Ureter (tissue), 1 donor: ENCODE measurements at places on chromosomes 4 and X.

DNA sequence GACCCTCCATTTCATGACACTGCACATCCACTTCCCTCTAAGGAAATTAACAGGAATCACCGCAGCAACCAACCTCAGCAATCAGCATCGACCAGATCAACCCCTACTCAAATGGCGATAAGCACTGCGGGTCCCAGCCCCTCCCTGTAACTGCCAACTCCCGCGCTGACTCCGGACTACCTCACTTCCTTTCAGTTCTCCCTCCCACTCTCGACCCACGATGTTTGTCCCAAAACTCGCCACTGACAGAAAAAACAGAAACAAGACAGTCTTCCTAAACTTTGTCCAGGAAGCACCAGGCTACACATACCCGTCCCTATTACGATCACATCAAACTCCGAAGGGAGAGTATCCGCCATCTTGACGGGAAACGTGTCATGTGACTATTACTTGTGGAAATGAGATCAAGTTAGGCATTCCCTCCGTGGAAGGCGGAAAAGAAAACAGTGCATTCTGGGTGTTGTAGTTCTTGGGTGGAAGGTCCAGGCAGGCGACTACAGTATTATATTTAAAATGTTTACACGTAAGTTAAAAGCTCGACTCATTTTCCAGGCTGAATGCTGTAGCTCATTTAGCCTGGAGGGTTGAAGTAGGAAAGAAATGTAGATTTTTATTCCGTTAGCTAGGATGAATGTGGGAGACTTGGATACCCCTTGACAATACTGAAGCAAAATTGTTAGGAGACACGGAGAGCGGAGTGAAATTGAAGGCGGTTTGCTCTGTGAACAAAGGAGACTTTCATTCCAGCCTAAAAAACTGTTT lies at the start of gene CHM:
Gene CHM, minus strand, starts transcription at position 385 of the 762 bp plus-strand sequence. Its CDS starts 26 bp downstream, at position 359.
- peak; percentile 73 for DNase-seq

DNA sequence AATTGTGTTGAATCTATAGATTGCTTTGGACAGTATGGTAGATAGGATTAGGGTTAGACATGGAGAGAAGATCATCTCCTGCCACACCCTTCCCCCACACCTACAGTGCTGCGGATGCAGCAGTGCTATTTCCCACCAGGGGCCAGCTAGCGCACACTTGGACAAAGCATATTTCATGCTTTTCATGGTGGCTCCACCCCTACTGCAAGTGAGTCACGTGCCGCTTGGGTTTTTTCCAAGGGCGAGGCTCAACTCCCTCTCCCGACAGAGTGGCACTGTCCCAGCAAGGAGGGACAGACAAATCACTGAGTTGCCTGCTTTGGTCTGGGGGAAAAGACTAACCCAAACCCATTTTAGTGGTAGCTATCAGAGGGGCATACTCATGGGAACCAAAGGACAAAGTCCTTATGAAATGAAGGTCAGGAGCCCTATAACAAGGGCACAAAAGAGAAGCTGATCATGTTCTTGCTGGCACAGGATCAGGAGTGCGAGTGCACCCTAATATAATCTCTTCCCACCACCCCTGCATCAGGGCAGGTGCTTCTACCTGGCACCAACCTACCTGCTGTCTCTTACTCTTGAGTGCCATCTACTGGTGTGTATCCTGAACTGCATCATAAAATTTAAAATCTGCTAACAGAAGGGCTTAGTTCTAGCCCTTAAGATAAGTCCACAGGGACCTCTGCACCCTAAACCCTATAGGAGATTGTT lies 55.1 kb upstream of the PGAM4 start:
- no peak for DNase-seq

- DNase-seq = no peak
These were observed 94.2 kb upstream of the NKX1-1 start for GRCh38 chr4:1500231-1500965.

GRCh38 chrX:148865277-148866210 lies 365.1 kb downstream of the AFF2 start:
- no peak for DNase-seq

DNA sequence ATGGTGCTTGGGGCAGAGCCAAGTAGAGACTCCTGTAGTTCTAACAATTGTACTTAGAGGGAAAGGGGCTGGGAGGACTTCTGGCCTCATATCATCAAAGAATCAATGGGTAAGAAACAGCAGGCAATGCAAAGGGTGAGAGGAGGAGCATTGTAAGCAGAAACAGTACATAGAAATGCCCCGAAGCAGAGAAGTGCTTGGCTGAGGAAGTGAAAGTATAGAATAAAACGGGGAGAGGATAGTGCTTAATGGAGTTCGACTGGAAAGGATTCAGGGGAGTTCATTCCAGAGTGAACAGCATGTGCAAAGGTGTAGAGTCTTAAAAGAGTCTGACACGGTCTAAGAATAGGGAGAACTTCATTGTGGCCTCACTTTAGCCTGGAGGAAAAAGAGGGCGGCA lies 103.0 kb downstream of the SYNPO2 start:
- DNase-seq = no peak

GRCh38 chr4:173420801-173421200 lies 21.9 kb upstream of the SCRG1 start:
- no peak for DNase-seq

- DNase-seq = no peak
These were observed 167.5 kb downstream of the PRKX start for GRCh38 chrX:3545901-3546300.

DNA sequence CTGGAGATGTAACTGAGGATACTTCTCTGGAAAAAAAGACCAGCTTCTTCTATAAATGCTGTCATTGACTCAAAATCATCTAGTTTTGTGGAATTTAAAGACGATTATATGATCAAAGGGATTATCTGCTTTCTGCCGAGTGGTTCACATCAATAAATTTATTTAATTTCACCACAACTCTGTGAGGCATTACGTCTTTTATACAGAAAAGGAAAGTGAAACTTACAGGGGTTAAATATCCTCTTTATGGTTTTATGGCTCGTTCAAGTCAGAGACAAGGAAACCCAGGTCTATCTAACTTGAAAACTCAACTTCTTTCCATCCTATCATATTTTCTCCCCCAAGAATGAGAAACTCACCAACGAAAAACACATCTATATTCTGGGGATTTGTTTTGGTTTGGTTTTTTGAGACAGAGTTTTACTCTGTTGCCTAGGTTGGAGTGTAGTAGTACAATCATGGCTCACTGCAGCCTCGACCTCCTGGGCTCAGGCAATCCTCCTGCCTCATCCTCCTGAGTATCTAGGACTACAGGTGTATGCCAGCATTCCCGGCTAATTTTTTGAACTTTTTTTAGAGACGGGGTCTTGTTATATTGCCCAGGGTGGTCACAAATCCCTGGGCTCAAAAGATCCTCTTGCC lies 377.9 kb upstream of the EMCN start:
- DNase-seq = no peak

- no peak for DNase-seq
These were observed 103.9 kb downstream of the MAML3 start for GRCh38 chr4:140049849-140050637.

DNA sequence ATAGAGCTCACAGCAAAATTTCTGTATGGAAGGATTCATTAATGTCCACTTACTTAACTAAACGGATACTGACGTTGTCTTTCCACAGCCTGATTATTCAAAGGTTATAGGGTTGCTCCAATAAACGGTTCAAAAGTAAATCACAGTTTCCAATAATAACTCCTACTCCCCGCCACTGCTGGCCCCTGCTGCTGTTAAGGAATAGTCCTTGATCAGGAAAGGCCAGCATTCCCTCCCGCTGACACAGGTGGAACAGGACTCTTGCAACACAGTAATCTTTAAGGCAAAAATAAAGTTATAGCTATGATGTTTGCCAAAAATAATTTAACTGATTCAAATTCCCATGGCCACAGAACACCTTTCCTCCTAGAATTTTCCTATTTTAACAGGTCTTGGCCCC lies 53.9 kb downstream of the FAT1 start:
- no peak for DNase-seq

DNA sequence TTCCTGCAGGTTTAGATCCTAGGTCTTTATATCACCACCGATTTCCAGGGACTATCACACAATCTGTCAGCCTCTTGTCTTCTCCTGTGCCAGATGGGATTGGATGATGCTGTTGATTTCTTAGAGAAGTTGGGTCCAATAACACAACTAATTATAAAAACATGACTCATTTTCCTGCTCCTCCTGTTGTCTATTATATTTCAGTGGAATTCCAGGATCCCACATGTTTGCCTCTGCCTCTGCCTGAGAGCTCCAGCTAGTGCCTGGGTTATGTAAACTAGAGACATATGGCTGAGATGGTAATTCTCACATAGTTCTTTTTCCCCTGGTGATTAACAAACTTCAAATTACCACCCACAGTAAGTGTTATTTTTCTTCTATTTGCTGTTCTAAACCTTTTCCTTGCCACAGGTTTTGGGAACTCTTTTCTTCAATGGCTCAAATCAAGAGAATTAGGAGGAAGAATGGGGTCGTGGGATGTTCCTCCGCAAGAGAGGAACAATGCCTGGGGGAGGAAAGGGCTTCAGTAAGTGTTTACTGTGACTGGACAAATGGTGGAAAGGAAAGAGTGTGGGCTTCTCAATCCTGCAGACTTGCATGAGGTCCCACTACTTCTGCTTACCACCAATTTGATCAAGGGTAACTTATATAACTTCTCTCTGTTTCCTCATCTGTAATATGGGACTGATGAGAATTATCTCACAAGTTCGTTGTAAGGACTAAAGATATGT lies 3.4 kb upstream of the HOPX start:
- no peak for DNase-seq

DNA sequence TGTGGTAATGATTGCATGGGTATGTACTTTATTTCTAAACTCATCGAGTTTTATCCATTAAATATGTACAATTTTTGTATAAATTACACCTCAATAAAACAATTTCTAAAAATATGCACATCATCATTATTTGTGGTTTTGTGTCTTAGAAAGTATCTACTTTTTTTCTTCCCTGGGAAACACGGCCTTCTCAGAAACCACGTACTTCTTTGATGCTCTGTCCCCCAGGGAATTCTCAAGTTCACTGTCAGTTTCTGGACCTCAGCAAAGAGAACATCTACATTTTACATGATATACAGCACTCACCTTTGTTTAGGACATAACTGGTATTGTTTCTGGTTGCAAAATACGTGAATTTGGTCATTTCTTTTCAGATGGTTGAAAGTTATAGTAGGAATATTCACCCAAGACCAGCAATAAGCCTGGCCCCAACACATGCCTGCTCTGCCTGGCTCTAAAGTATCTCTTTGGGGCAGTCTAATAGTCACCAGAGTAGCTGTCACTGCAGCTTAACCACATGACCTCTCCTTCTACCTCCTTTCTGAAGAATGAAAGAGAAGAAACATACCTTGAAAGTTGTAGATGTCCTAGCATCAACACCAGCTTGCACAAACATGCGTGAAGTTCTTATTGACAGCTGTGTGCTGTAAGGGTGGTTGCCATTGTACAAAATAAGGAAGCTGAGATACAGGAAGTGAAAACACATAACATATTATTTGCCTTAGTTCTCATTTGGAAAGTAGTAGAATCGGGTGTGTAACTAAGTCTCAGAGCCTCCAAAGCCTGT lies 48.4 kb upstream of the SPANXN4 start:
- DNase-seq = no peak

- DNase-seq = no peak
These were observed 9.0 kb downstream of the UBE2K start for GRCh38 chr4:39706741-39707511.

DNA sequence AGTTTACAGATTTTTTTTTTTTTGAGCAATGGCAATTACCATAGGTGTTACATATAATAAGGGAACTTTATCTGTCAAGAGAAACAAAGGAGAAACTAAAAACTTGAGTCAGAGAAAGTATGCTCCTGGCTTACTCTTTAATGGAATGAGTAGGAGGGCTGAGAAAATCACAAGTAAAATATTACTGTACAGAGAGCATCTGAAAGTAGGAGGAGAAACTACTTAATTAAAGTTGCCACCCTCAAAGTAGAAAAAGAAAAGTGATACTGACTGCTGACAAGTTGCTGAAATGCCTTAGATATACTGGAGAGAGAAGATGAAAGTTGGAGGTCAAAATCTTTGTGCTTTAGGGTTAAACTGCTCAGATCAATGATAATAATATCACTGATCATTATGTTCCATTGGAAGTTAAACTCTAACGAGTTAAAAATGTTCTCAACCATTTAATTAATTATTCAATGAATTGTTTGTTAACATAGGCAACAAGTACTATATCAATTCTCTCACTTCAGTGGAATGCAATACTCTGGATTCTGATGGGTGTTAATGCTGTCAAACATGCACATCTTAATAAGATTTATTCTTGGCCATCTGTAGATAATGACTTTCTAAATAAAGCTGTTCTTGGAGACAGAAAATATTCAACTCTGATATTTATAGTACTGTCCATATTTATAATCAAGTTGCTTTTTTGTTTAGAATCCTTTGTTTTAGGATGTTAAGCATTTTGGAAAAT lies 61.2 kb upstream of the CAMK2D start:
- no peak for DNase-seq

DNA sequence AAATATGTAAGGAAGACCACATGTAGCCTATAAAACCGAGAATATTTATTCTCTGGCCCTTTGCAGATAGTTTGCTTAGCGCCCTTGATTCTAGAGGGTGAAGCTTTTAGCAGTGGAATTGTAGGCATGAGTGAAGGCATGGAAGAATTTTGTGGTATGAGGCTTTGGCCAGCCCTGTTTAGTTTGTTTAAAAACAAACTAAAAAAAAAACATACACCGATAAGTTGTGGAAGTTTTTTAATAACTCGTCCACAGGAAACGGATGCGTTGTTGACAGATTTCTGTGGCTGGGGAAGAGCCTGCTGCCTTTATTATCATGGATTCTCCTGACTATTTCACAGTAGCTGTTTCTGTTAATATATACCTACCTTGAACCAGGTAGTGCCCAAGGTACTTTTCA lies 194.7 kb upstream of the LNX1 start:
- no peak for DNase-seq

GRCh38 chr4:128524311-128524710 lies 236.7 kb upstream of the PGRMC2 start:
- peak; percentile 70 for DNase-seq

DNA sequence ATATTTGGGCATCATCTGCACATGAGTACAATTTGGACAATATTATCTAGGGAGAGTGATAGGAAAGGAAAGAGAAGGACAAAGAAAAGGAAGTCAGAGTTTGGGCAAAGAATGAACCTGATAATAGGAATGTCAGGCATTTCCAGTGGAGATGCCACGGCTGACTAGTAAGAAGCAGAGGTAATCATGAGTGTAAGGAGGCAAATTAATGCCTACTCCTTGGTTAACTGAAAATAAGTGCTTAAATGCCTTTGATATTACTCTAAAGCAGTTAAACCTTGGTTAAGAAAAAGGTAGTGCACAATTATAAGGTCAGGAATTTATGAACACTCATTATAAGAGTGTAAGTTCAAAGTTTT lies 99.2 kb upstream of the DDIT4L start:
- DNase-seq = no peak

- DNase-seq = no peak
These were observed 31.2 kb downstream of the PRDM8 start for GRCh38 chr4:80228460-80228859.
